ENCODE measurements at places on chromosomes 5 and 9. TPM values are rescaled to one million over a fixed set of nuclear protein-coding genes. Genes with fewer than 3 reads are reported as not detected.

Gene DNAI1
- total RNA-seq = 0.99 TPM

Gene SEMA4D
- 18.1 TPM for total RNA-seq

Gene CNTNAP3
- 2.1 TPM for total RNA-seq

Gene GLRA1
- total RNA-seq = not detected

Gene TRIM41
- 15.2 TPM for total RNA-seq

Gene LCN9
- not detected for total RNA-seq

Gene SMIM3
- total RNA-seq = 51.6 TPM

Gene CTNND2
- total RNA-seq = 21.0 TPM

Gene ADGRD2
- total RNA-seq = not detected

Gene PCDHGB4
- total RNA-seq = 3.6 TPM

Gene OSMR
- total RNA-seq = 22.4 TPM

Gene MYORG
- total RNA-seq = 11.9 TPM

Gene CCDC192
- total RNA-seq = not detected

Gene HEMGN
- not detected for total RNA-seq

DNA sequence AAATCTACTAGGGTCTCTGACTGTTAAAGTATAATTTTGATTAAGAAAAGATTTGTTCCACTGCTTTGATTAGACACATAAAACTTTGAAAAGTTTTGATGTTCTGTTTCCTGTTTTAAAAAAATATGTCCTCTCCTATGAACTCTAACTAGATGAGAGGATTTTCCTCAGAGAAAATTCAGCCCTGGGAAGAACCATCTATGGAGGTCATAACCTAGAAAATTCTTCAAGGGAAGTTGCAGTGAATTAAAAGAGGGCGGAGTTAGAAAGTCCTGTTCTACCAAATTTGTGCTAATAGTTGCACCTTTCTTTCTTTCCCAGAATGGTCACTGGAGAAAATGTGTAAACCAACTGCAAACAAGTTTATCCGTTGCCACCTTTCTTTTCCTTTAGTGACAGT is 27.7 kb downstream of the PIK3R1 start:
- DNase-seq = no peak

DNA sequence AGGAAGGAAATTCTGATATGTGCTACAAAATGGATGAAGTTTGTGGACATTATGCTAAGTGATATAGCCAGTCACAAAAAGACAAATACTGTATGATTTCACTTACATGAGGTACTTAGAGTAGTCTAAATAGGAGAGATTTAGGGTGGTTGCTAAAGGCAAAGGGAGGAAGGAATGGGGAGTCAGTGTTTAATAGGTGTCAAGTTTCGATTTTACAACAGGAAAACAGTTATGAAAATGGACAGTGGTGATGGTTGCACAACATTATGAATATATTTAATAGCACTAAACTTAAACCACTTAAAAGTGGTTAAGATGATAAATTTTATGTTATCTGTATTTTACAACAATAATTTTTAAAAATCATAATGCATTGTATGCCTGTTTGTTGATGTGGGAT is 40.4 kb upstream of the ECM2 start:
- no peak for DNase-seq

GRCh38 chr5:143435210-143435657 is 31.7 kb upstream of the NR3C1 start:
- DNase-seq = peak; percentile 45

- no peak for DNase-seq
Observed at GRCh38 chr9:135326141-135326540, 153.4 kb upstream of the PPP1R26 start.

- DNase-seq = peak; percentile 51
Observed at GRCh38 chr5:126370796-126371718, 52.2 kb upstream of the GRAMD2B start.

- no peak for DNase-seq
Observed at GRCh38 chr9:81559709-81560108, 129.6 kb downstream of the TLE1 start.

DNA sequence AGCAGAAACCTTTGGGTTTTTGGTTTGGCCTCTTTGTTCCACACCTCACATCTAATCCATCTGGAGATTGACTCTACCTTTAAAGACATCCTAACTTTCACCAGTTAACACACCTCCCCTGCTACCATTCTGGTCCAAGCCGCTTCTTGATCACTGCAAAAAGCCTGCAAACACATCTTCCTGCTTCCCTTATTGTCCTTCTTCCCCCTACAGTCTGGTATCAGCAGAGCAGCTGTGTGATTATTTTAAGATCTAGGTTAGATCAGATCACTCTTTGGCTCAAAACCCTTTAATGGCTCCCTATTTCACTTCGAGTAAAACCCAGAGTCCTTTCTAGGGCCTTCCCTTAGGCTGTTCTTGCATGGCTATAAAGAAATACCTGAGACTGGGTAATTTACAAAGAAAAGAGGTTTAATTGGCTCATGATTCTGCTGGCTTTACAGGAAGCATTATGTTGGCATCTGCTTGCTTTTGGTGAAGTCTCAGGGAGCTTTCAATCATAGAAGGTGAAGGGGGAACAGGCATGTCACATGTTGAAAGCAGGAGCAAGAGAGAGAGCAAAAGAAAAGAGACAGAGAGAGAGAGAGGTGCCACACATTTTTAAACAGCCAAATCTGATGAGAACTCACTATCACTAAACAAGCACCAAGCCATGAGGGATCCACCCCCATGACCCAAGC is 1.5 kb upstream of the TEX10 start:
- DNase-seq = no peak

- DNase-seq = no peak
Observed at GRCh38 chr5:169204788-169205400, 96.0 kb downstream of the SLIT3 start.

- no peak for DNase-seq
Observed at GRCh38 chr9:123620239-123620638, 264.2 kb downstream of the CRB2 start.

GRCh38 chr9:4422495-4422894 is 67.8 kb upstream of the SLC1A1 start:
- DNase-seq = no peak

DNA sequence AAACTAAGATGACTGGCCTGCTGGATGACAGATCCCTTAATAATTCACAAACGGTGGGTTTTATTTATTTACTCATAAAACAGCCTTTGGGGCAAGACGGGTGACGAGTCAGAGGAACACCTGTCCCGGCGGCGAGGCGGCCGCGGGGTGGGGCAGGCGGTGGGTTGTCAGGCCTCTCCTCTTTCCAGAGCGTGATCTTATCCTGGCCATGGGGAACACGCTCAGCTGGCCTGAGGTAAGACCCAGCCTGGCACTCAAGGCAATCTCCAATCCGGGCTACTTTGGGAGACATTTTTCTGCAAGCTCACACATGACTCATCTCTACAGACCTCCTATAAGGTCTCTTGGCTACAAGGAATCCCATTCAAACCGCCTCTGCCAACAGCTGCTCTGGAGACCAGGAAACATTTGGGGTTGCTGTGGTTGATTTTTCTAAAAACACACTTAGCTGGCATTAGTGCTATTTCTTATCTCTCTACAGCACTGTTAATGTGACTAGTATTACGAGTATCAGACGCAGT is 6.3 kb downstream of the RAPGEF1 start:
- peak; percentile 65 for DNase-seq

GRCh38 chr9:109355564-109356297 is 34.9 kb upstream of the EPB41L4B start:
- DNase-seq = no peak

GRCh38 chr9:129995409-129996160 is 47.4 kb downstream of the FNBP1 start:
- DNase-seq = no peak

GRCh38 chr5:158770506-158770905 is 329.2 kb downstream of the EBF1 start:
- DNase-seq = no peak

- DNase-seq = no peak
Observed at GRCh38 chr5:150300496-150301169, 2.1 kb downstream of the ARSI start.

GRCh38 chr5:36647046-36647445 is 40.6 kb downstream of the SLC1A3 start:
- no peak for DNase-seq

DNA sequence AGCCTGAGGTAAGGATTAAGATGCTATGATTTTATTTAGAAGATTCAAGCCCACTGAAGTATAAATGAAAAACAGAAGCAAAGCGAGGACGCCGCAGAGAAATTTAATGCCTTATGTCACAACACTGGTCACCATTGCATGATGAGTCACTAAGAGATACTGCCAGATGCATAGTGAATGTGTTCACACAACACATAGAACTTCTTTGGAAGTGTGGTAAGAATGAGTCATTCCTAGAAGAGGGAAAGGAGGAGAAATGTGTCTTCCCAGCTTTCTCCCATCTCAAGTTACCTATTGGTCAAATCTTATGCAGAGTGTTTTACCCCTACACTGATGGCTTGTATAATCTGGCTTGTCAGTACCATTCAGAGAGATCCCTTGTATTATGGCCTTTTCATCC is 465.3 kb upstream of the ARRDC3 start:
- DNase-seq = no peak

DNA sequence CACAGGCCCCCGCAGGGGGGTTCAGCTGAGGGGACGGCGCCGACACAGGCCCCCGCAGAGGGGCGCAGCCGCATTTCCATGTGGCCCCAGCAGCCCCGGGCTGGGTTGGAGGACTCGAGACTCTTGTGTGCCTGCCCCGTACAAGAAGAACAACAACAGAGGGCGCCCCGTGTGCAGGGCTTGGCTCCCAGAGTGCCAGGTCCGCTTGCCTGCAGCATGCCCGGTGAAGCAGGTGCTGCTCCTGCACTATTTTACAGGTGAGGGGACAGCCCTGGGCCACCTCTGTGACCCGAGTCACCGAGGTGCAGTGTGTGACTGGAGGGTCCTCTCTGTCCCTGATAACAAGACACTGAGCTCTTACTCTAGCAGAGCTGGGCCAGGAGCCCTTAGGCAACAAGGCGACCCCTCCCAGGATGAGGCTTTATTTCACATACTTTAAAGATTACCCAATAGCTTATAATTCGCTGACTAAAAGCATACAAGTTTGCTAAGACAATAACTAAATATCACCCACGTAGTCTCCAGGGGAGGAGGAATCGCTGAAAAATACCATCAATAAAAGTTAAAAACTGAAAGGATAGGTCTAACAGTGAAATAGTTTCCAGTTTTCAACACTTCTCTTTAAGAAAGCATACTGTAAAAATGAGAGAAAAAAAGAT is 41.7 kb upstream of the SLC9A3 start:
- no peak for DNase-seq

DNA sequence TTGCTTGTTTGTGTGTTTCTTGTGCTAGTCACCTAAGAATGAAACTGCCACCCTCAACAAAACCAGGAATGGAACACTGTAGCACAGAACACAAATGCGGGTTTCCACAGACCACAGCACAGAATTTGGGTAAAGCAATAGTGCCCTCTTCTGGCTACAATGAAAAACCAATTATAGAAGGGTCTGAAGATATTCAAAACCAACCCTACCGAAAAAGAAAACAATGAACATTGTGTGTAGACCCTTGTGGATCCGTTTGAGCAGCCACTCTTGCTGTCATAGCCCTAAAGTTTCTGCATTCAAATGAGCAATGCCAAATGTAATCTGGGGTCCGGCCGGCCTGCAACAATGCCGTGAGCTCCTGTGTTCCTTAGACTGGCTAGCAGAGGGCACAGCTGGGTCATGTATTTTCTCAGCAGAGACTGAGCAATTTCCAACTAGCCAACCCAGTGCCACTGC is 8.3 kb upstream of the ENC1 start:
- DNase-seq = peak; percentile 48

GRCh38 chr5:35016174-35017051 is 31.3 kb downstream of the AGXT2 start:
- DNase-seq = no peak

- no peak for DNase-seq
Observed at GRCh38 chr9:12195456-12195855, 497.7 kb upstream of the TYRP1 start.

DNA sequence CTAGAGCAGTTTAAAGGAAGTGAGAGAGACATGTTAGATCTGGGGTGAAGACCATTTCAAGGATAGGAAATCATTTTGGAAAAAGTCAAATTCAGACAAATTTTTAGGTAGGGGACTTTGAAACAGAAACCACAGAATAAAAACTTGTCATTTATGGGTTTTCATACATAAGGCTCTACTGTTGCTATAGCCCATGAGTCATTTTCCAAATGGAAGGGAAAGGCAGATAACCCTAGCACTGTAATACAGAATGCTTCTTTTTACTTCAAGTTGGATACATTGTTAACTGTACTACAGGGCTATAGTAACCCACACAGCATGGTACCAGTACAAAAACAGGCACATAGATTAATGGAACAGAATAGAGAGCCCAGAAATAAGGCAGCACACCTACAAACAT is 455.4 kb downstream of the EBF1 start:
- DNase-seq = no peak

GRCh38 chr5:98470747-98471146 is 302.7 kb upstream of the RGMB start:
- DNase-seq = no peak

- DNase-seq = no peak
Observed at GRCh38 chr9:91481972-91482371, 58.3 kb upstream of the NFIL3 start.

DNA sequence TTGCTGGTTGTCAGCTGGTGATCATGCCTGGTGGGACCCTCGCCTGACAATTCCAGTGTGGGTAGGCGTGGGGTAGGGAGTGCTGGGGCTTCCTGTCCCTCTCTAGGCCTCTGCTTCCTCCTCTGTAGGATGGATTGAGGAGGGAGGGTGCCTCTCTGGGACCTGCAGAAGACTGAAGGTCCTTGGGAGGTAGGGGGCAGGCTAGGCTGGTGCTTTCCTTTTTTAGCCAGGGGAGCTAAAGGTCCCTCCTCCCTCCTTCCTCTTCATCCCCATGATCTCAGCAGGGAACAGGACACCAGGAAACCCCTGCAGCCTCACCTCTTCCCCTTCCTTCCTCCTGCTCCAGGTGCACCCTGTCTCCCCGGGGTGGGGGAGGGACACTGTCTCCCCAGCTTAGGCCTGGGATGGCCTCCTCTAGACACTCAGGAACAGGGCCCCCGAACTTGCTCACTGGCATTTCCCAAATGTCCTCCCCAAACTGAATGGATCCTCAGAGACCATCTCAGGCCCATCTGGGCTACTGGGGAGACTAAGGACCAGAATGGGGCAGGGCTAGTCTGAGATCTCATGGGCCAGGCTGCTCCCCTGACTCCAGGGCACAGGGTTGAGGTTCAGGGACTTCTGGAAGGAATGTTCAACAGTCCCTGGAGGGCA is 8.4 kb downstream of the SH2D3C start:
- DNase-seq = no peak

- no peak for DNase-seq
Observed at GRCh38 chr9:135289081-135289491, 190.5 kb upstream of the PPP1R26 start.
